AG09319 (cell line): ENCODE measurements at places on chromosomes 2 and 18.

DNA sequence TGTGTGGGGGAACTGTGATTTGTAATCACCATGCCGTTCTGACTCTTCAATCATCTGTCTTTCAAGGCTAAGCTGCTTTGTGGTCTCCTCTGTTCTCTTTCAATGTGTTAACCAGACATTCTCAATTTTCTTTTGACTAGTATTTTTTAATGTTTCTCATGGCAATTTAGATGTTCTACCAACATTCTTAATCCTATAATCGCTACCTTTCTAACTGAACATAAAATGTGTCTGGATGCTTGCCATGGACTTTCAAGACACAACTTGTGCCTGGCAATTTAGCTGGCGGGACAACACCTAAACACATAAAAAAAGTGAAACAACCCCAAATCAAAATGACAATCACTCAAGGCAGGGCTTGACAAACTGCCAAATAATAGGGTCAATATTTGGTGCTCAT lies 135.0 kb upstream of the ACKR3 start:
- no peak for DNase-seq

- DNase-seq, result no peak
Observed at GRCh38 chr18:55296115-55296514, 291.9 kb downstream of the TCF4 start.

- no peak for DNase-seq
Observed at GRCh38 chr18:14781671-14782070, 33.7 kb downstream of the ANKRD30B start.

- no peak for DNase-seq
Observed at GRCh38 chr2:37871456-37872191, 53.5 kb upstream of the RMDN2 start.

GRCh38 chr2:232562515-232563151 lies 12.1 kb downstream of the EIF4E2 start:
- DNase-seq, result no peak

DNA sequence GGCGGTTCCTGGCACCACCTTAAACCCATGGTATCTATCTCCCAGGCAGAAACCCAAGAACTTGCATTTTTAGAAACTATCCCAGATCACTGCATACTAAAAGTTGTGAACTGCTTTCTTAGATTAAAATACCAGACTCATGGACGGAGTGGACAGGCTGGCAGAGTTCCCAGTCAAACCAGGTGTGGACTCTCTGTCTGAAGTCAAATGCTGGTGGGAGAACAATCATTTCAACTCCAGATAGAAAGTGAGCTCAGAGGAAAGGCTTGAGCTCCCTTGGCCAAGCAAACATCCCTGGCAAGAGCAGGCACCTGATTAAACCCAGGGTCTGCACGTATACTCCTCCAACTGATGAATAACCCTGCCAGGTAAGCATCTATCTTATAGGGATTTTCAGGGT lies 19.5 kb downstream of the NXPH2 start:
- DNase-seq, result no peak

- no peak for DNase-seq
Observed at GRCh38 chr18:49898421-49898820, 85.1 kb upstream of the ACAA2 start.

DNA sequence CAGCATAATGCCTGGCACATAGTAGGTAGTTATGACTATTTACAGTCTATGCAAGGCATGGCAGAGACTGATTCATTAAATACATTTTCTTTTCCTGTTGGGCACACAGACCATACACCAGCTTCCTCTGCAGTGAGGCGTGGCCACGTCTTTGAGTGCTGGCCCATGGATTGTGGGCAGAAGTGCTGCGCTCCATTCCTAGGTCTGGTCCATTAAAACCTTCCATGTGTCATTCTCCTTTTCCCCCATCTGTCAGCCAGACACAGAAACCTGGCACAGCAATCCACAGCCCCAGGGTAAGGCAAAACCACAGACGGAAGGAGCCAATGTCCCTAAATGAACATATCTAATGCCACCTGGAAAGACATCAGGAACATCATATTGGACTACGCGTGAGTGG lies 141.9 kb downstream of the TTC32 start:
- DNase-seq, result no peak

- DNase-seq, result no peak
Observed at GRCh38 chr18:74064510-74064909, 83.1 kb downstream of the FBXO15 start.

DNA sequence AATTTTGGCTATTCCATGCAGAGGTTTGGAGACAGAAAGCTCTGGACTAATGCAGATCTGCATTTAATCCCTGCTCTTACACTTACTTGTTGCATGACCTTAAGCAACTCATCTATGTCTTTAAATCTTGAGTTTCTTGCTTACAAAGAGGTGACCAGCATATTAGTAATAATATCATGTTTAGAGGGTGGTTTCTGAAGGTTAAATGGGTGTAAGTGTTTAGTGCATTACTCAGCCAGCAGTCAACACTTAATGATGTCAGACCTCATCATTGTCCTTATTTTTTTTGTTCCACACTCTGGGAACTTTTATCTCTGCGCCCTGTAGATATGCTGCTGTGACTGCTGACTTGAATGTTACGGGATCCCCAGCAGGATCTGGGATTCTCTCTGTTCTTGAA lies 1.7 kb downstream of the IL1RL1 start:
- DNase-seq, result no peak

- no peak for DNase-seq
Observed at GRCh38 chr18:58615140-58616132, 13.5 kb downstream of the ALPK2 start.

- no peak for DNase-seq
Observed at GRCh38 chr2:181231151-181231550, 226.0 kb upstream of the ITGA4 start.

DNA sequence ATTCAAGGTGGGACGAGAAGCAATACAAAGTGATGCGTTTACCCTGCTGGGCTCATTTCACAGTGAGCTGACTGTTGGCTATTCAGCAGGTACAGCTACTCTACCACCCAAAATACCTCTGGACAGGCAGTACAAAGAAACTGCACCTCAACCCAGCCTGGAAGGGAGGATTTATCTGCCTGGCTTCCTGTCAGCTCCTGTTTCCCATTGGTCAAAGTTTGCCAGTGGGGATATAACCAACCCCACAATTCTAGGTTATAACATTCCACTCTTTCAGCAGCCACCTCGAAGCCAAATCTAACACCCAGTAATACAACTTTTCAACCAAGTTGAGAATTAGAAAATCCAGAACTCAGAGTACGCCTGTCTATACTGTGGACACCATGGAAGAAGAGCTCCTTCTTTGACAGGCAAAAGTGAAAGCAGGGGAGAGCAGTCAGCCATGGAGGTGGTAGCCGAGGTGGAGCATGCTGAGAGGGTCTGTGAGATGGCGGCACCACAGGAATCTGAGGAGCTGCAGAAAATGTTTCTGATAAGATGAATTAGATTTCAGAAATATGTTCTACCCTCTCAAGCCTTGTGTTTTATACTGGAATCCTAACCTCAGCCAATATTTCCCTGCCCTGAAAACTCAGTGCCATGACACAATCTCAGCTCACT lies 10.8 kb downstream of the DUSP19 start:
- no peak for DNase-seq

DNA sequence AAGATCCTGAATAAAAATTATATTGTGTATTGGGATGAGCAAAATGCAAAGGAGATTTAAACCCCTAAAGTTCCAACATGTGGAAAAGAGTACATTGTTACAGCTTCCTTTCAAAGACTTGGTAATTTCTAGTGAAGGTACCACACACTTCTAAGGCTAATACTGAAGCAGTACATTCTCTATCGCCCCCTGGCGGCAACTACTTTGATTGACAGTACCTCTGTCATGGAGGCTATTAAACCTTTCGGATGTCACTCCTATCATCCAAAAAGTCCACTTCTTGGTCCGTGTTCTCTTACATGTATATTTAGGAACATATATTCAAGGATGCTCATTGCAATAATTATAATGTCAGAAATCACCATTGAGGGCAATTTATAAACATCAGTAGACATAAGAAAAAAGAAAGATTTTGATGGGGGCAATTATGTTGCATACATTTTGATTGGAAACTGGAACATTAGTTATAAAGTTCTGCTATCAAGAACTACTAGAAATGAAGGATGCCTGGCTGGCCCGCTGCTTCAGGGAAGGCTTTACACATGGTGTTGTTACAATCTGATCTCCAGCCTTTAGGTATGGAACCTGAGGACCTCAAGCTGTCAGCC lies 601.6 kb downstream of the CPS1 start:
- DNase-seq, result peak; percentile 8

DNA sequence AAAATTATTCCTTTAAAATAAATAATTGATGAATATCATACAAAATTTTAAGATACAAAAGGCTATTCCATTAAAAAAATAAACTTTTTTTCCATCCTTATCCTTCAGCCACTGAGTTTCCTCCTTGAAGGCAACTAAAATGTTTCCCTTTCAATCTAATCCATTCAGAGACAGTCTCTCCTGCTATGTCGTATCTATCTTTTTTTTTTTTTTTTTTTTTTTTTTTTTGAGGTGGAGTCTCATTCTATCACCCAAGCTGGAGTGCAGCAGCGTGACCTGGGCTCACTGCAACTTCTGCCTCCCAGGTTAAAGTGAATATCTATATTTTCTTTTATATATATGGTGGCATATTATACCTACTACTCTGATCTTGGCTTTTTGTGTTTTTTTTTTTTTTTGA lies 31.7 kb upstream of the SOS1 start:
- no peak for DNase-seq

DNA sequence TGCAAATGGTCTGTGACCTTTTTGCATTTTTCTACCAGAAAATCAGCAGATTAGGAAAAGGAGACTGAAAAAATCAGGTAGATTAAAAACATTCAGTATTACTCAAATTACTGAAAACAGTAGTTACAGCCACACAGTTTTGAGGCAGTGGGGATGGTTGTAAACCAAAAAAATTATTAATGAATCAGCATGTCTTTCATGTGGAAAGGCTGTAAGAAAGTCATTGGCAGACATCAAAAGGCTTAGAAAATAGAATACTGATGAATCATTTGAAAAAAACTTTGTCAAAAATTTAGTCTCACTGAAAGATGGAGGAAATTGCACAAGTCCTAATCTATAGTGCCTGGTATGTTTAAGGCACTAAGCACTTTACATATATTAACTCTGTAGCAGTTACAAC lies 133.9 kb upstream of the GCFC2 start:
- no peak for DNase-seq

- DNase-seq, result no peak
Observed at GRCh38 chr2:152546230-152546837, 170.9 kb downstream of the PRPF40A start.

- DNase-seq, result no peak
Observed at GRCh38 chr2:221758076-221758475, 186.0 kb upstream of the EPHA4 start.

DNA sequence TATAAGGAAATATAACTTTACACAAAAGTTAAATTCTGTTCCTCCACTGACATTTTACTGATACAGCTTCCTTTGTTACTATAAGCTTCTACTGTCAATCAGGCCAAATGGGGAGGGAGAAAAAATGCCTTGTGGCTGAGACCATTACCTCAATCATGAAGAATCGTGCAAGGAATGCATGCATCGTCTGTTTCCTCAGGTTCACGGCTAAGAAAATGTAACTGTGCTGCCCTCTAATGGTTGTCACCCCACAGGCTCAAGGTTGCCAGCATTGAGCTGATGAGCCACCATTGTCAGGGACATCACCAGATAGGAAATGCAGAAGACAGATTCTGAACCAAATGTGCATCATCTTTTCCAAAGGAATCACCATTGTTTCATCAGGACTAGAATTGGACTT lies 426.9 kb downstream of the CDH2 start:
- no peak for DNase-seq

GRCh38 chr2:104867813-104868504 lies 14.0 kb downstream of the POU3F3 start:
- DNase-seq, result no peak

GRCh38 chr18:25275412-25276001 lies 76.5 kb downstream of the ZNF521 start:
- DNase-seq, result no peak

DNA sequence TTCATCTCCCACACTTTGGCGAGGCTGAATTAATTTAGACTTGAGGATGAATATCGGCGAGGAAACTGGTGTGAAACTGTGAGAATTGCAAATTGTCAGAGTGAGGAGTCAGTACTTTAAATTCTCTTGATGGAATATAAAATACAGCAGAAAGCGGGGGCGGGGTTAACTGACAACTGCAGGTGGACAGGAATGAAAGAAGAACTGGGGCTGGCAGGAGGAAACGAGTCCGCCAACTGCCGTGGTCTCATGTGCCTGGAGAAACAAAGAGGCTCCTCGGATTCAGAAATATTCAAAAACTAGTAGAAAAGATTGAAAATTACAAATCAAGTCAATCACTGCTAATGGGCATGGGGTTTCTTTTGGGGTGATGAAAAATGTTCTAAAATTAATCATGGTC lies 44.3 kb downstream of the MOGAT1 start:
- no peak for DNase-seq
